NCI-H748 treated with DMSO at 0.1 percent for 48 hours (cell line): ENCODE measurements at places on chromosomes 2 and 18.

GRCh38 chr18:39198376-39198775 lies 1632.8 kb upstream of the CELF4 start:
- no peak for DNase-seq

- DNase-seq, result no peak
These were observed 25.0 kb downstream of the FN1 start for GRCh38 chr2:215410932-215411285.

DNA sequence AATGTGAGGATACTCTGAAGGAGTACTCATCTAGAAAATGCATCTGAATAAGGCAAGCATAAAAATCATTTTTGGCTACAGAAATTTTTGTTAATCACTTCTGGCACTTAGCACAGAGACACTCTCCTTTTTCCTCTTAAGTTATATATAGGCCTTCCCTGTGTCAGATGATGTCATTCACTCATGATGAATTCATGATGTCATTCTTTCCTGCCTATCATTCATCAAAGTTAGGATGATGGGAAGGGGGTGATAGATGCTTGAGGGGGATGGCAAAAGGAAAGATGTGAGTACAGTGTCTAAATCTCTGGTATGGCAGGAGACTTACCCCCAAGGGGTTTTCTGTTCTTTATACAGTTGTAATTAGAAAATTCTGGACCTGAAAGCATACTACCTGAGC lies 42.0 kb downstream of the MAP3K20 start:
- DNase-seq, result no peak

DNA sequence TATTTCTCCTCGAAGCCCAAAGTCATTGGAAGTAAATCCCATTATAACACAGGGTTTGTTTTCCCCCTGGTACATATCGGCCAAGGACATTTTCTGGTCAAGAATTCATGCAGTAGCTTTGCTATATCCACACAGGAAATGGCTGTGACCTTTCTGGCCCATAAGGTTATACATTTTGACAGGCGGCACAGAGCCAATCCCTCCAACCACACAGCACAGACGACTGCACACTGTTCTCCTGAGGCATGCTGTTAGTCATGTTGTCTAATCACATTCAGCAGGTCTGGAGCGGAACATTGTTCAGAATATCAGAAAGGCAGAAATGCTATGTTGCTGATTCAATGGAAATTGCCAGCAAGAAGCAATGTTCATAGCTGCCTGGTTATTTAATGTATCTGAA lies 742.3 kb upstream of the SLC8A1 start:
- no peak for DNase-seq

GRCh38 chr2:191170773-191171172 lies 20.0 kb upstream of the STAT4 start:
- no peak for DNase-seq

DNA sequence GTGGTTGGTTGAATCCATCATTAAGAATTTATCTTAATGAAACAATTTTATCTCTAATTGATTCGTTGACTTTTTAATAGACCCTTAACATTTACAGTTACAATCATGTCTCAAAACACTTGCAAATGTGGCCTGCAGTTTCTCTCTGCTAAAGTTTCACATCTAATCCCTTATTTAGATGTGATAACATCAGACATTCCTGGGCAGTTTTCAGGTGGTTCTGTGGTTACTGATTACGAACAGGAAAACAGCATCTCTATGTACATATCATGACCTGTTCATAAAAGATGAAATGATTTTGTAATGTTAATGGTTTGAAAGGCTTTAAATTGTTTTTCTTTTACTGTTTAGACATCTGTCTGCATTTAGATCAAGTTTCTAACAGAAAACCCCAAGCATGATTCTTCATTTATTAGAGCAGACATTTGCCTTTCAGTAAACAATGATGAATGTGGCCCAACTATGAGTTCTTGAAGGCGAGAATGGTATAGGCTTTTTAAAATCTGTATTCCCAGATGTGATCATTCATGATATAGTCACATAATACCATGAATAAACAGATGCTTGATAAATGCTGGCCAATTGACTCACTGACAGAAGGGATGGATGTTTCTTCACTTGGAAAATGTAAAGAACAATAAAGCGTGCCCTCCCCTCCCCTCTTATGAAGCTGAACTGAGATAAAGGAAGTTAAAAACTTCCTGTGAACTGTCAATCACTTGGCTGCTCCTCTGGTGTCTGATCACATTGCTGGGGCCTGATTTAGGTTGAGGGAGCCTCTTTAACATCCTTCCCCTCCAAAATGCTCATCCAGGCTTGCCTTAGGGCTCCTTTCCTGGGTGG lies 3.5 kb downstream of the CAPN14 start:
- no peak for DNase-seq

DNA sequence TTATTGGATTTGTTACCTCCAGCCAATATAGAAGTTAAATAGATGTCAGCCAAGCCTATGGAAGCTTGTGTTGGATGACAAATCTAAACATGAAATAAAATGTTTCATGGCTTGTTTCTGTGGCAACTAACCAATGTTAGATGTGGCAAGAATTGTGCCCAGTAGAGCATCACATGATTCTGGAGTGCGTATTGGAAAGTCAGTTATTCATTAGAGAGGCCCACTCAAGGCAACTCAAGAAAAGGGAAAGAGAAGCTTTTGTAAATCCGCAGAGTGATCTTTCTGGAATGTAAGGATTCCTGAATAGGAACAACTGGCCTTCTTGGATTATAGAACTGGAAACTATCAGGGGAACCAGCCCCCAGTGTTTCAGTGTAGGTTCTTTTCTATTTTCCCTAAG lies 162.9 kb downstream of the TMEM247 start:
- no peak for DNase-seq

- DNase-seq, result no peak
These were observed 27.4 kb upstream of the SAG start for GRCh38 chr2:233280114-233280693.

GRCh38 chr2:46062637-46063412 lies 234.4 kb upstream of the EPAS1 start:
- peak; percentile 53 for DNase-seq

- no peak for DNase-seq
These were observed 169.4 kb downstream of the NEDD4L start for GRCh38 chr18:58213440-58213839.

DNA sequence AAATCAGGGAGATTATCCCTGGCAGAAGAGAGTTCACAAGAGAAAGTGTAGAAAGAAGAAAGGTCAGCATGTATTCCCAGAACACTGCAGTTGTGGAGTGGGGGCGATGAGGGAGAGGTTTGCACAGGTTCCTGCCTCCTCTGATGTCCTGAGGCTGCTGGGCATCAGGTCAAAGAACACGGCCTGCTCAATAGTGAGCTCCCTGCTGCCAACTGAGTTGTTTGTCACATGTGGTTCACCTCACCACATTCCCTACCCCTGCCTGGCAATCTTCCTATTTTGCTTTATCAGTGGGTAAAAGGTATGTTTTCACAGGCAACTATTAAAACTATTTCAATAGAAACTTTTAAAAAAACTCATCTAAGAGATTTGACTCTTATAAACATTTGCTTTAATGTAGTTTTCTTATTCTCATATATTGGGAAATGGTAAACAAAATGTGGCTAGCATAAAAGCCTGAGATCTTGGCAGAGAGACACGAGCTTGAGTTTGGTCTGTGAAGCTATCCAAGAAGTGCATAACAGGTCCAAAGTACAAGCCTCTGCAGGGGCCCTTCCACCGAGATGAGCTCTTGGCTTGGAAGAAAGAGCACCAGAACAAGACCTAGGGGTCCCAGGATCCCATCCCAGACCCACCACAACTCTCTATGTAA lies 123.9 kb upstream of the SRD5A2 start:
- no peak for DNase-seq
